Nucleus accumbens (tissue), 56 donors: ENCODE measurements at places on chromosomes 7 and 10.

DNA sequence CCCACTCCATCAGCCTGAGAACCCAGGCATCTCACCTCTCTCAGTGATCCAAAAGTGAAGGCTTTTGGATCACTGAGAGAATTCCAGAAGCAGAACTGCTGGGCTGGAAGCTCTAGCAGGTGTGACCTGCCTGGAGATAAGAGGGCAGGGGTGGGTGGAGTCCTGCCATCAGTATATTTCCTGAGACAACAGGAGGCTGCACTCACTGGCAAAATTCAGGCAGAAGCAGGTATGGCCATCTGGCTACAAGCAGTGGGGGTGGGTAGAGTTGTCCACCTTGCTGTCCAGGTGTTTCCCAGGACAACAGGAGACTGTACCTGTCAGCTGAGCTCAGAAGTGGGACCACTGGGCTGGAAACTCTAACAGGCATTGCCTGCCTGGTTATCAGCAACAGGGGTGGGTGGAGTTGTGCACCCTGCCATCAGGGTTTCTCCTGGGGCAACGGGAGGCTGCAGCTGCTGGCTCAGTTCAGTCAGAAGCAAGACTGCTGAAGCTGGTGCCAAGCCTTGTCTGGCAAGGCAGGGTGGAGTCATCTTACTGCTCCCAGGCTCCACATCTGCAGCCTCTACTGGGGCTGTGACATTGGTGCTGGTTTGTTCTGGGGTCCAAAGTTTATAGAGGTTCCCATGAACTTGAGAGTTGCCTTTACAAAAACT is 47.2 kb upstream of the SFTPD start:
- no peak for DNase-seq

DNA sequence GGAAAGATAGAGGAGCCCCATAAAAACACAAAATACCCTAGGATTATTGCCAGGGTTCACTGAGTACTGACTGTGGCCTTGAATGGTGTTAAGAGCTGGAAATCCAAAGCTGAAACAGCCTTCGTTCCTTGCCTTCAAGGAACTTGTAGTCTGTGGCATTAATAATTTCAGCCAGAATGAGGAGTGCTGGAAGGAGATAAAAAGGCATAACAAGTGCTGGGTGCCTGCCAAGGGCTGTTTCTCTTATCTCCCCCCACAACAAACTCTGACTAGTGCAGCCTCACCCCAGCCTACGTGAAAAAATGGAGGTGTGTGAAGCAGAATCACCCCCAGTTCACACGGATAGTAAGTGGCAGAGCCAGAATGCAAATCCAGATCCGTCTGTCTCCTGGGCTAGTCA is 199.1 kb upstream of the LYZL2 start:
- no peak for DNase-seq

DNA sequence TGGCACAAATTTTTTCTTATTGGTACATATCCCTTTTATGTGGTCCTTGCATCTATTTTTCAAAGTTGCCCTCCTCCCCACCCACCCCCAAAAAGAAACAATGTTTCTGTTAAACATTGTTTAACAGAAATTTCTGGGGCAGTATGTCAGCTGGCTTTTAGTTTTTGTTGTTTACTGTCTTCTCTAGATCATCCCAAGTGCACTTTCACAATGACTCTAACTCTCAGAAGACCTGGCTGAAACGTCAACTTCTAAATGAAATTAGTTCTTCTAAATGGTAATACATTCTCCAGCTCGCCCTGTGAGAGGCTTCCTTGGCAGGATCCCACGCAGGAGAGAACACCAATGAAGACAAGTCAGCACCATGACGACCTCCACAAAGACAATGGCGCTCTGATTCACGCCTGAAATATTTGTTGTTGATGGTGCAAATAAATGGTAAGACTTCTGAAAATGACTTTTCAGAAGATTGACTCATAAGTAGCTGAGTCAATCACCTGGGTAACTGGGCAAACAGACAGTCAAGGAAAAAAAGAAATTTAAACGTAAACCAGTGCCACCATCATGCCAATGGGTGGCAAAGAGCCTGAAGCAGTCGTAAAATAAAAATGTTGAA is 293.7 kb downstream of the FZD1 start:
- no peak for DNase-seq

DNA sequence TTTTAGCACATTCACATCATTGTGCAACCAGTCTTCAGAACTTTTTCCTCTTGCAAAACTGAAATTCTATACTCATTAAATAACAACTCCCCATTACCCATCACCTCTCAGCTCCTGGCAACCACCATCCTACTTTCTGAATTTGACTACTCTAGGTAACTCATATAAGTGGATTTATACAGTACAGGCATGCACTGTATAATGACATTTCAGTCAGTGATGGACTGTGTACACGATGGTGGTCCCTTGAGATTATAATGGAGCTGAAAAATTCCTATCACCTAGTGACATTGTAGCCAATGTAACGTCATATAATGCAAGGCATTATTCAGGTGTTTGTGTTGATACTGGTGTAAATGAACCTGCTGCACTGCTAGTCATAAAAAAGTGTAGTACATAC is 60.1 kb downstream of the BTRC start:
- no peak for DNase-seq

GRCh38 chr10:9951481-9952257 is 1066.0 kb upstream of the CELF2 start:
- no peak for DNase-seq

DNA sequence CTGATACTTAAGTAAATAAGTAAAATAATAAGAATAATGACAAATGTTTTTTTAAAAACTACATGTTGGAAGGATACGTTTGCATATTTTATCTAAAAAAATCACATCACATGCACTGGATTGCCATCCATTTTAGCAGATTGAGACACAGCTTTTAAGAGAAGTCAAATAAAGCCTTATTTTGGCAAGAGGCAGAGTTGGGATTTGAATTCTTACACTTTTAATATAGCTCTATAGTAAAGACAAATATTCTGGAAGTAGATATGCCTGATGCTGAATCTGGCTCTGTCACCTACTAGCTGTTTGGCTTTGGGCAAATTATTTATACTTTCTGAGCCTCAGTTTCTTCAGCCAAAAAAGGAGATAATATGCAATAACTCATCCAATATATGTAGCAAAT is 386.4 kb downstream of the ETV1 start:
- no peak for DNase-seq

DNA sequence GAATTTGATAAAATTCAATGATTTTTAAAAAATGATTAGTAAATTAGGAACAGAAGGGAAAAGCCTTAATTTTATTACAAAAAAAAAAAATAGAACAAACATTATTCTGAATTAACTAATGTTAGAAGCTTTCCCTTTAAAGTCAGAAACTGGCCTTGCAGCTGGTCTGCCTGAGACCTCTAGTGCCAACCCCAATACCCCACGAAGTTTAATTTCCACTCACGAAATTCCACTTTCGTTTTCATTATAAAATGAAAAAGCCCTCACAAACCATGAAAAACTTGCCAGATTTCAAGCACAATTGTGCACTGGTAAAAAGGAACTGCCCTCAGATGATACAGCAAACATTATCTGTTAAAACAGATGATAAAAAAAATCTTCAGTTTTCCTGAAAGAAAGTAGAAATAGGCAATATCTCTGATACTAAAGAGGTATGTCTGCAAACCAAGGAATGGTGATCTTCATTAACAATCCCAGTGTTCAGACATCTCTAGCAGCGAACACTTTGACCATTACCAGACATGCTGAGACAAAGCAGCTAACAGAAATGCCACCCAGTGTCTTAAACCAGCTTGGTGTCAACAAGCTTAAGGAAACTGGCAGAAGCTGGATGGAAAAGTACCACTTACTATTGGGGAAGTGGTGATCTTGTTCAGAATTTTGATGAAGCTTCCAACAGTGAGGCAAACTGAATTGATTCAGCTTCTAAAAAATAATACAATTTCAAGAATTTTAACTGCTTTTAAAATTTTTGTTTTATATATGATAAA is 80.2 kb downstream of the PALS2 start:
- DNase-seq: no peak

- no peak for DNase-seq
Measured at GRCh38 chr7:38274486-38274885, 1.1 kb upstream of the TARP start.

GRCh38 chr7:110718503-110719205 is 372.3 kb upstream of the LRRN3 start:
- DNase-seq: no peak

DNA sequence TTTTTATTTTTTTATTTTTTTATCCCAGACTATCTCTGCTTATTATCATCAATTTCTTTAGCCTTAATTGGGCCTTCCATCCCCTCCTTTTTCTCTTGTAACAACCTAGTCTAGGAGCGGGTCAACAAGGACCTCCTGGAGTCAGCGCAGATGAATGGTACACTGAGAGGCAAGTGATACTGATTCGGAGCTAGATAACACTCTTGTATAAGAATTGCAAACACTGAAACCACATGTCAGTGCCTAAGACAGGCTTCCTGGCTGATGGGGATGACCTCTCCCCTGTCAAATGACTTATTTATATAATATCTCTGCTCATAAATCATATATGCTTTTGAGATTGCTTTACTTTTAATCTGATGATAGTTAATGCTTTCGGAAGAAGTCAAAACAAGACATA is 22.7 kb downstream of the BPGM start:
- no peak for DNase-seq

GRCh38 chr10:13732465-13732881 is 145.7 kb downstream of the PRPF18 start:
- no peak for DNase-seq

DNA sequence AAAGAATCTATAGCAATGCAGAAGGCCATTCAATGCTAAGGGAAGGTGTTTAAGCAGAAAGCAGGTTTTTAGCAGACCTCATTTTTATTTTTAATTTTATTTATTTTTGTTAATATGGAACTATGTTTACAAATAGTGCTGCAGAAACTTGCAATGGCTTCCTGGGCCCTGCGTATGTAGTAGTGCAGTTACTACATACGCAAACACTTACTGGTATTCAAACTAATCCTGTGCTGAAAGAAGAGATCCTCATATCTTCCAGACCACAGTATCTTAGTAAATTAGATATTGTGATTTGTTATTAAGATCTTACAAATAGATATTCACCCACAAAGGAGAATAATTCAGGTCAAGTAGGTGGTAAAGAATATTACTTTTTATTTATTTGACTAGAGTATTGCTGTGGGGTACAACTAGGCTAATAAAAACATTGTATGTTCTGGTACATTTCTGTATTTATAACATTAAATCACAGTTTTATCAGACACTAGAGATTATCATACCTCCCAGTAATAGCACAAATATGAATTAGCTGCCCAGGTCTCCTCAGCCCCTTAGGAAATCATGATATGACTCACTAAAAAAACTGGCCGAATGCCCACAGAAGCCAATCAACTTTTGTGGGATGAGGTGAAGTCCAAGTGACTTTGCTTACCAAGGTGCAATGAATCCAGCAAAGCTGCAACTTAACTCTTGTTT is 57.6 kb downstream of the RNLS start:
- no peak for DNase-seq

GRCh38 chr7:150476819-150477631 is 26.6 kb downstream of the GIMAP8 start:
- DNase-seq: no peak

DNA sequence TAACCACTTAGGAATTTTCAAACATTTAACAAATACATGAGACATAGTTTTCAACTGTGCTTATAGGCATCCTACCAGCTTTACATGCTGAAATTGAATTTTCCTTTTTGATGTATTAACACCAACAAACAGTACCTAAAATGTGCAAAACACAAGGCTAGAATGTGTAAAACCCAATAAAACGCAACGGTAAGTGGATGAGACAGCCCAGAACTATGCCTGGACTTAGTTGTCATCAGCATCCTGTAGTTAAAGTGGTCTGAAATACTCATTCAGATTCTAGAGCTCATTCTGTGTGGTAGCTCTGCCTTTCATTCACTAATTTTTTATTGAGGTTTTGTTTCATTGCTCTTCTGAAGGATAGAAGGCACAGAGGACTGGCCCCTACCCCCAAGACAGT is 137.1 kb downstream of the BMPER start:
- DNase-seq: no peak

- peak; percentile 86 for DNase-seq
Measured at GRCh38 chr10:32347363-32348022, 535 bp upstream of the EPC1 start.

DNA sequence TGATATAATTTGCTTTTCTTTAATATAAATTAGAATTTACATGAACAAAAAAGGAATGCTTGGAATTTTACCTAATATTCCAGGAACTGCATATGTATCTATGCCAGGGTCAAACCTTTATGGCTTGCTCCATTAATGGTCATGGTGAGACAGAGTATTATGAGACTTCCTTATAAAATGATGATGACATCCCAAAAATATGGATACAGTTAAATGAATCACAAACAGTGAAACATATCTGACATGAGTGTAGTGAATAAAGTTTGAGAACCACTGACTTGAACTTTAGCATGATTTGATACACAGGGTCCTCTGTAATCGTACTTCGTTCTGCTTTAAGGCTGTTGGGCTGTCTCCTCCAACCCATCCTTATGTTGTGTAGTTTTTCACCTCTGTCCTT is 51.8 kb downstream of the MARCHF5 start:
- DNase-seq: no peak

DNA sequence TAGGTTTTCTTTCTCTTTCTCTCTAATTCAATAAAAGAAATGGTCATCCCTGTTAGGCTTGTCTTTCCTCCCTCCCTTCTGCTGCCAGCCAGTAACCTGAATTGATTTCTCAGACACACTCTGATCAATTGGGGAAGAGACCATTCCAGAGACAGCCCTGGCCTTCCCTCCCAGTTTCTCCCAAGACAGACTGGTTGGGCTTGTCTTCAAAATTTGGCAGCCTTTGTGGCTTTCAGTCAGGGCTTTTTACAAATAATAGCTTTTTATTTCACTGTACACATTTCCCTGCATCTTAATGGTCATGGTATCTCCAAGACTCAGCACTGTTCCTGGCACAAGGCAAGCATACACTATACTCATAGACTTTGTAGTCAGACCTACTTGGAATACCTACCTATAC is 33.9 kb downstream of the BCAP29 start:
- no peak for DNase-seq

DNA sequence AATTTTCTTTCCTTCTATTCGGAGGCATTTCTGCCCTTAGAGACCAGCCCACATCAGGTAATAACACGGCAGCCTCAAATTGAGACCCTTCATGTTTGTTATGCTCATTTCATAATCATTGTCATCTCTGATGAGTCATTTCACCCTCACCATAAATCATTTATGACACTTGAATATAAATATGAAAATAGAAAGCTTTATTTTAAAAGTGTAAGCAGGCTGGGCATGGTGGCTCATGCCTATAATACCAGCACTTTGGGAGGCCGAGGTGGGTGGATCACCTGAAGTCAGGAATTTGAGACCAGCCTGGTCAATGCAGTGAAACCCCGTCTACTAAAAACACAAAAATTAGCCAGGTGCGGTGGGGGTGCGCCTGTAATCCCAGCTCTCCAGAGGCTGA is 57.4 kb upstream of the EGFR start:
- no peak for DNase-seq

DNA sequence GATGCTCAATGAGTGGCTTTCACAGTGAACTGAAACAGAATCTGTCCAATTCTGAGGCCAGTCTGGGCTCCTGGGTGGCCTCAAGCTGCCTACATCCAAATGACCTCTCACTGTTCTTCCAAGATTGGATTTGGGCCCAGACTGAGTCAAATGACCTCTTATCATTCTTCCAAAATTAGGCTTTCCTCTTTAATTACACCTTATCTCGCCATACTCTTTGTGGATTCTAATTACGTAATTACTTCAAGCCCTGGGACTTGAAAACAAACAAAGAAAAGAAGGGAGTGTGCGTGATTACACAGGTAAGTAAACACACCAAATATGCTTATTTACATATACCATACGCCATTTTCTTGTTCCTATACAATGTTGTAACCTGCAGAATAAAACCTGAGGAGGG is 18.8 kb downstream of the SORBS1 start:
- DNase-seq: no peak

- DNase-seq: no peak
Measured at GRCh38 chr10:70578371-70578947, 24.1 kb downstream of the PRF1 start.
